GM10248 (cell line): ENCODE measurements at places on chromosomes 11 and 22.
A peak's percentile ranks its signal among the peaks of the same experiment; 100 is the strongest.

DNA sequence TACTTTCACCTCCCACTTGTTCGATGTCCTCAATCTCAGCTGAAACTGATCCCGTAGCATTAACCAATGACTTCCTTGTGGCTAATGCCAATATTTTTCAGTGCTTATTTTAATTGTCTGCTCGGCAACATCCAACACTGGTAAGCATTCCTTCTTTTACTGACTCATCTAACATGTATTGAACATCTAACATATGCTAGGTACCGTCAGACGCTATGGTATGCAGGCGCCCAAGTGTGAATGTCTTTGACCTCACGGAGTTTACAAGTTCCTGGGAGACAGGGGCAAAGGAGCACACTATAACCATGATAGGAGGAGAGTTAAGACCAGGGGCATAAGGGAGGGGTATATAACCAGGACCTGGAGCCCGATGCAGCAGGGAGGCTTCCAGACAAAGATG lies 1.7 kb downstream of the BRMS1 start:
- no peak for DNase-seq

GRCh38 chr11:65290448-65291165 lies 24.1 kb upstream of the CDC42EP2 start:
- no peak for DNase-seq

GRCh38 chr11:95739108-95739938 lies 50.3 kb downstream of the FAM76B start:
- DNase-seq = no peak

DNA sequence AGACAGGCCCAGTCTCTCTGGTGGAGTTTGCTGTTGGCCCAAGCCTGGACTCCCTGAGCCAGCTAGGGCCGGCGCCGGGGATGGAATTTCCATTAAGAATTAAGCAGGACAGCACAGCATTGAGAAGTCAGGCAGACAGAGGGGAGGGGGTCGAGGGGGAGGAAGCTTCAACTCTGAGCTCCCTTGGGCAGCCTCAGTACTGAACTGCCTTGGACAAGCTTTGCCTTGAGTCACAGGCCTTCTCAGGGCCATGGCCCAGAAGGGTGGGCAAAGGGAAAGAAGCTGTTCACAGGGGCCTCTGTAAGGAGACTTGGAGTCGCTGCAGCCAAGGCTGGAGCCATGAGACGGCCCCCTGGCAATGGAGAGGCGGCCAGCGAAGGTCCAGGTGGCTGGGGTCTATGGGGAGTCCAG lies 2.6 kb upstream of the INSC start:
- no peak for DNase-seq

- no peak for DNase-seq
Observed at GRCh38 chr22:48891688-48892577, 935.7 kb downstream of the BRD1 start.

DNA sequence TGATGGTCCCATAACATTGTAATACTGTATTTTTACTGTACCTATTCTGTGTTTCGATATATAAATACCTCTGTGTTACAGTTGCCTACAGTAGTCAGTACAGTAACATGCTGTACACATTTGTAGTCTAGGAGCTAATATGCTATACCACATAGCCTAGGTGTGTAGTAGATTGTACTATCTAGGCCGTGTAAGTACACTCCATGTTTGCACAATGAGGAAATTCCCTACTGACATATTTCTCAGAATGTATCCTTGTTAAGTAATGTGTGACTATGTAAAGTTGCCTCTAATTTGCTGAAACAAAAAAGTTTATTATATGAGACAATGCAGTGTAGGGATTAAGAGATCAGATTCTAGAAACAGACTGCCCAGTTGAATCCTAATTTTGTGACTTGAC lies 21.3 kb downstream of the CAPRIN1 start:
- no peak for DNase-seq

DNA sequence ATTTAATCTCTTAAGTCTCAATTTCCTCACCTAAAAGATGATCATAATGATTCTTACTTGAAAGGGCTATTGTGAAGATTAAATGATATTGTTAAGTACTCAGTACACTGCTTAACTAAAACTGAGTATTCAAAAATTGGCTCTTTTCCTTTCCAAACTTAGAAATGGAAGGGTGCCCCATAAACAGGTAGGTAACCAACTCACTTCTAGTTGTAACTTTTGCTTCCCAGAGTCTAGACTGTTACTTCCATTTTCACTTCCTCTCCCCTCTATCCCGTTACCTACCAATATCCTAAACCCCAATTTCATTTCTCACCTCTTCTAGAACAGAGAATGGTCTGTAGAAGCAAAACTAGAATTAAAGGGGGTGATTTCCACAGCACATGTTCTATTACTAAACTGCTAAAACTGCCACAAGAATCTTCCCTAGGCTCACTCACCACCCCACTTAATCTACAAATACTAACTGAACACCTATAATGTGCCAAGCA lies 50.0 kb downstream of the RRAS2 start:
- DNase-seq = no peak

GRCh38 chr11:130623670-130624668 lies 175.5 kb downstream of the ADAMTS15 start:
- no peak for DNase-seq

DNA sequence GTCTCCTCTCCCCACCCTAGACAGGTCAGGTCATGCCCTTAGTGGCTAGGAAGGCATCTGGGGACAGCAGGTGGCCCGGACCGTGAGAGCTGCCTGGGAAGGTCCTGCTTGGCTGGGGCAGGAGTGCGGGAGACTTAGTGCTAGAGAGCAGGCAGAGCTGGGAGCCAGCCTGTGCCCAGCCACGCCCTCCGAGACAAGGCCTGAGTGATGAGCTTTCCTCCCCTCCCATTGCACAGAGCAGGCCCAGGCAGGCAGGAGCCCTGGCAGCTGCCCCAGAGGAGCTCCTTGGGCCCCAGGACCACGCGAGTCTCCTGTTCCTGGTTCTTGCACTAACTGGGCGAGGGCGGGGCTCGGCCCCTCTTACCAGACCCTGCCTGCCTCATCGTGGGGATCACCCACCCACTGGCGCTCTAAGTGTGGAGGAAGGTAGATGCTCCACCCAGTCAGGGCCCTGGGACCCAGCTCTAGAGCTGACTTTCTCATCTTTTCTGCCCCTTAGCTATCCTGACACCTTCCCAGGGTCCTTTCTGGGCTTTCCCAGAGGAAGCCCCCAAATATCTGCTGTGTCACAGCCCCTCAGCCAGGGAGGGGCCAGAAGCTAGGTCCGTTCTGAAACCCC lies 44.9 kb downstream of the MACROD1 start:
- DNase-seq = no peak

DNA sequence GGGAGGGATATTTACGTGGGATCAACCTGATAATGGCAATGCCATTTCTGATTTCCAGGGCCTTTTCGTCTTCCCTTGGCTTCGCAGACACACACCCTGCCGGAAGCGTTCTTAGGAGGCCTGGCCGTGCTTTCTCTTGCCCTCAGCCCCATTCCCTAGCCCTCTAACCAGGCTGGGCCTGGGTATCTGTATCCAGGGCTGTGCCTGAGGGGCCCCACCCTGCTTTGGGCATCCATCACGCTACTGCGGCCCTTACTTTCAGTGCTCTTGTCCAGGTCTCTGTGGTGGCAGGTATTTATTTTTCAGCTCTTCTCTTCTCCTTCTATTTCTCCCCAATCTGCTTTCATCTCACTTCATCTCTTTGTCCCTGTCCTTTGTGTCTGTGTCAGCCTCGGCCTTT lies 105.0 kb downstream of the ZBTB16 start:
- DNase-seq = no peak

GRCh38 chr11:32081129-32081641 lies 9.7 kb upstream of the RCN1 start:
- no peak for DNase-seq

GRCh38 chr11:35338921-35339320 lies 80.4 kb downstream of the SLC1A2 start:
- no peak for DNase-seq

GRCh38 chr11:35661534-35661933 lies 1.0 kb upstream of the TRIM44 start:
- no peak for DNase-seq

DNA sequence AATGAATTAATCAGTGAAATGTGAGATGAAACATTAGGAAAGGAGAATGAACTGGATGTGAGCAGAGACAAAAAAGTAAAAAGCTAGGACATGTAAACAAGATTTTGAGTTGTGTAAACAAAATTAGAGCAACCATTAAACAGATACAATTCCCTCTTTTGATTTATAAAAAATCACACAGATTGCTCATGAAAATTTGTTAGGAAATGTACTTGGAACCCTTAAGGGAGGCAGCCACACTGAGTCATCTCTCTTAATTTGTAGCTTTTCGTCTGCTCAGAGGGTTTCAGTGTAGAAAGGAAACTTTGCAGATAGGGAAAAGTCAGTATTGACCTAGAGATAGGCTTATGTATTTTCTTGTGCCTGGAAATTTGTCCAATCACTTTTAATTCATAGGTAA lies 49.6 kb upstream of the ME3 start:
- DNase-seq = no peak

GRCh38 chr11:6197466-6198200 lies 1.4 kb upstream of the OR52W1 start:
- no peak for DNase-seq

DNA sequence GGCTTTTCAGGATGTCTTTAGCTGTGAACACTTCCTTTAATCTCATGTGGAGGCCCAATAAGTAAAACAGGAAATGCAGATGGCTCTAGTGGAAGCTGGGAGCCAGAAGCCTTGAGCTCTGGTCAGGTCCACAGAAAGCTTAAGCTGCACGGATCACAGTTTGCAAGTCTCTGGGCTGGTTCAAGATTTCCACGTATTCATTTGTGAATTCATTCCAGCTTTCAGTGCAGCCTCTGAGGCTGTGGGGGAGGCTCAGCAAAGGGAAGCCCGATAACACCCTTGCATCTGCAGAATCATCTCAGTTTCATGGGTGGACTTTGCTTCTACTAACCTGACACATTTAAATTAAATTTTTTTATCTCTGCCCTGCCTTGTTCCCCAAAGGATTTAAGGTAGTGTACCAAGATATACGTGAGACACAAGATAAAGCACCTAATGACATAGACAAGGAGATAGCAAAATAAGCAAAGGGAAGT lies 65.6 kb downstream of the ISX start:
- no peak for DNase-seq

GRCh38 chr11:115920092-115920461 lies 415.9 kb upstream of the CADM1 start:
- DNase-seq = no peak

DNA sequence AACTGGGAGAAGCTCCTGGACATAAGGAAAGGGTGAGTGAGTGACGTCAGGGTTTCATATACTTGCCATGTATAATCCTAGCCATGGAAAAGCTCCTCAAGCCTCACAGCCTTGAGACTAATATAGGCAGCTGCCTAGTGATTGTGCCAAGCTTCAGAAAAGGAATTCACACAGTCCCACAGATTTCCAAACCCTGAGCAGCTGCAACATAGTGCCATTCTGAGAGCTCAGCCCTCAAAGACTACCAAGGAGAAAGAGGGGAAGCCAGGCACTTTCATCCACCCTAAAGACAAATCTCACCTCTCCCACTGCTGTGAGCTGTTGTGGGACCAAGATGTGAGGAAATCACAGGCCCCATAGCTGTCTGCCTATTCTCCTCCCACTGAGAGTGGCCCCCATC lies 707.9 kb upstream of the ANO5 start:
- DNase-seq = no peak

GRCh38 chr11:72812967-72813739 lies 1.1 kb upstream of the ATG16L2 start:
- DNase-seq = peak; percentile 77

DNA sequence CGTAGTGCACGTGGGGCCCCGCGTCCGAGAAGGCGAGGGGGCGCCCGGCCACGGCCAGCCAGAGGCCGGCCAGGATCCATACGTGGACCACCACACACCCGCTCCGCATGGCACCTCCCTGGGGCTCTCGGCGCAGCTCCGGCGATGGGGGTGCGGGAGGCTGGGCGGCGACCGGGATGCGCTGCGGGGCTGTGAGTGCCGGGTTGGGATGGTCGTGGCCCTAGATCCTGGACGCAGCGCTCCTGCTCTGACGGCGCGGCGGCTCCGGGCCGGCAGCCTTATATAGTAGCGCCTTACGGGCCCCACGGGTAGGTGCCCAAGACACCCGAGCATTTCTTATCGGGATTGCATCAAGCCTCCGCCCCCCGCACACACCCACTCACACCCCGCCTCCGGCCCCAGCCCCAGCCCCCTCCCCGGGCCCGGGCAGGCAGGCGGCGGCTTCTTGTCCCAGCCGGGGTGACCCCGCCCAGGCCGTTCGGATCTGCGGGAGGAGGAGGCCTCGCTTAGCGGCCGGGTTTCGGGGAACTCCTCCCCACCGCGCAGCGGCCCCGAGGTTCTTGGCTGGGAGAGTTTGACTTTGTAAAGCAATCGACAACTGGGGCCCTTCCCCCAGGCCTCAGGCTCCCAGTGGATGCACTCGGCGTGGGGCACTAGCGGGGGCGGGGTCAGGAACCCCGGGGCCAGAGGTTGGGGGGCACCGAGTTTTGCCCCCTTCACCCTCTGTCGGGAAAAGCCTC lies at the start of gene FGF19:
TSS of gene FGF19 (minus strand) at position 255 of the 740 bp plus-strand sequence. CDS start at position 109, 146 bp downstream.
- DNase-seq = no peak

DNA sequence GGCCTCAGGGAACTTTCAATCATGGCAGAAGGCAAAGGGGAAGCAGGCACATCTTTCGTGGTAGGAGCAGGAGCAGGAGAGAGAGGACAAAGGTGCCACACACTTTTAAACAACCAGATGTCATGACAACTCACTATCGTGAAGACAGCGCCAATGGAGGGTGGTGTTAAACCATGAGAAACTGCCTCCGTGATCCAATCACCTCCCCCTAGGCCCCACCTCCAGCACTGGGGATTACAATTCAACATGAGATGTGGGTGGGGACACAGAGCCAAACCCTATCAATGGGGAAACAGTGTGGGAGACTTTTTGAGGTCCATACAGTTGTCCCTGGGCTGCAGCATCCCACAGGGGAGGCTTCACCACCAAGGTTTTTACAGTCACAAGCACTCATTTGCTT lies 41.9 kb upstream of the CFAP300 start:
- no peak for DNase-seq

DNA sequence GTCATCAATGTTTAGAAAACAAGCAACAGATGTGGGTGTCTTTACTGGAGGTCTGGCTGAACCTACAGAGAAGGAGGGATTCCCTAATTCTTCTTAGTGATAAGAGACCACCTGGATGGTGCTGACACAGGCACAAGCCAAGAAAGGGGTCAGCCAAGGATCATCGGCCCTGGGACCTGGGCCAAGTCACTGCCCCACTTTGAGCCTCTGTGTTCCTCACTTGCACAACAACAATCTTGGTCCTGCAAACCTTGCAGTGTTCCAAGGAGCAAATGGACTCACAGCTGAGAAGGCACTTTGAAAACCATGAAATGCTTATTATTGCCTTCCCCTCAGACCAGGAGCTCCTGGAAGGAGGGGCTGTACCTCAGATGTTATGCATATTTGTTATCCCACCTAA lies 7.0 kb upstream of the KCNE3 start:
- no peak for DNase-seq
